ENCODE measurements at places on chromosomes 2 and 18.

- DNase-seq = no peak
Measured at GRCh38 chr18:70025580-70025979, 77.9 kb upstream of the CD226 start.

DNA sequence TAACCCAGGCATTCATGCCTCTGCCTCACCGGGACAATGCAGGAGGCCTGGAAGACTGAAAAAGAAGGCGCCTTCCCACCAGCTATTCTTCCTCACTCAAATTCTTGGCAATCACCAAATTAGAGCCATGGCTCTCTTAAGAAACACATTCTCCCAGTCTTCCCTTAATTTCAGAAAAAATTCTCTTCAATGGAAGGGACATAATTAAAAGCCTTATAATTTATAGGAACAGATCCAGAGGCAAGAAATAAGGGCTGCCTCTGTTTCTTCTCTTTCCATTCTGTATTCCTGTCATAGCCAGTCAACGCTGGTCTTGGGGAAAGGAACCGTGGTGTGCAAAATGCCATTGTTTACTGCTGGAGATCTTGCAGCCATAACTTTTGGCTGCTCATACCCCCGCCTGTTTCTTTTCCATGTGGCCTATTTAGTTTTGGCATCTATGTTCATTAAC, 32.8 kb downstream of the DTNA start:
- DNase-seq = no peak

- DNase-seq = no peak
Measured at GRCh38 chr2:173235947-173236803, 118.5 kb upstream of the CDCA7 start.

- DNase-seq = no peak
Measured at GRCh38 chr2:195368249-195369217, 288.5 kb upstream of the SLC39A10 start.

Measured in stimulated activated CD4-positive, alpha-beta T cell treated with anti-CD3 and anti-CD28 coated beads, Interleukin-12 subunit alpha, Interleukin-12 subunit beta, amount 100 ng/mL, for 48 hours (primary cell).